ENCODE measurements at places on chromosomes 5 and 9. TPM values are rescaled to one million over a fixed set of nuclear protein-coding genes. Genes with fewer than 3 reads are reported as not detected.

DNA sequence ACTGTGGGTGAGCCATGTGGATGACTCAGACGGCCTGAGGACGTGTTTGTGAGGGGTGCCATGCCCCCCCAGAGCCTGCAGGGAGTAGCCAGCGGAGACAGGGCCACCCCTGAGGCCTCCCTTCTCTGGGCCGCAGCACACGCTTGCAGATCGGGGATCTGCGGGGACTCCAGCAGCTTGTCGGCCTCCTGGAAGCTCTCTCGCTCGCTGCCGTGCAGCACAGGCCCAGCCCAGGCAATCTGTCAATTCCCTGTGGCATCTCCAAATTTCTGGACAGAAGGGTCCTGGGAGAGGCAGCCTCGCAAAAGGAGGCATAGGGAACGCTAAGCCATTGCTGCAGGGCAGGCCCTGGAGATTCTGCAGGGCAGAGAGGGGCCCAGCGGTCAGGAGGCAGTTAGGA lies 21.2 kb downstream of the FLT4 start:
- no peaks in the 10 kb centered on the region for H3K4me1 ChIP-seq
- no peaks in the 10 kb centered on the region for H3K27me3 ChIP-seq
- DNase-seq = no peak
- H3K36me3 ChIP-seq = no peaks in the 10 kb centered on the region
- no peak overlapping the region for H3K27ac ChIP-seq
- H3K4me3 ChIP-seq = no peak overlapping the region

DNA sequence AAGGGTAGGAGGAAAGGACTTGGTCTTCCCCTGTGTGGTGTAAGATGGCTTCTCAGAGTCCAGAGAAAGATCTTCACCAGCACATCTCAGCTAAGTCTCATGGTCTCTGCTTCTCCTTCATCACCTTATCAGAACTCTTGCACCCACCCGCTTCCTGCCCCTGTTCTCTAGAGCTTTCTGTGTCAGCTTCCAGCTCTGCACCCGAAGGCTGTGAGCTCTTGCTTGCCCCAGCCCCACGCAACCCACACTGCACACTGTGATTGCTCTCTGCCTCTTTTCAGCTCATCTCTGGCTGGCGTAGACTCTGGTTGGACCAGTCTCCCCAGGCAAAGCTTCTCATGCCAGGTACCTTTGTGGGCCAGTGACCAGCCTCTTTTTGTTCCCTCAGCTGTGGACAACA lies 93.2 kb upstream of the RAPGEF1 start:
- H3K27ac ChIP-seq = no peak overlapping the region
- no peaks in the 10 kb centered on the region for H3K4me1 ChIP-seq
- H3K4me3 ChIP-seq = no peak overlapping the region
- DNase-seq = no peak
- H3K27me3 ChIP-seq = no peaks in the 10 kb centered on the region

DNA sequence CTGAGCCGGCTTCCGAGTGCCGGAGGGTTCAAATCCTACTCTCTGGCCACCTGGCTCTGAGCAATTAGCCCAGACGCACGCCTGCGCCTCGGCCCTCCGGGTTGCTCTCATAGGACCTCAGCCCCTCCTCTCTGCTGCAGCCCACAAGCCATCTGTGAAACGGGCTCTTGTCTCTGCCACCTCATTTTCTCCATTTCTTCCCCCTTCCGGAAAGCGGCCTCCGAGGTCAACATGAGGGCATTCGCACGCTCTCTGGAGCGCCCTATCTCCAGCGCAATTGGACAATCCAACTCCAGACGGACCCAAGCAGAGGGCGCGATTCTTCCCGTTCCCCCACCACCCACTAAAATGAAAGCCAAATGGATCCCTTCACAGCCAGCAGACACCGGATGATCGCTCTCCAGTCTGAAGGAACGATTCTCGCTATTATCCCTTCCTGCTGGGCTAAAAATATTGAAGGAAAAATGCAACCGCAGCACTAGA lies 41.5 kb downstream of the VAV2 start:
- no peak for DNase-seq
- H3K4me3 ChIP-seq = no peak overlapping the region

DNA sequence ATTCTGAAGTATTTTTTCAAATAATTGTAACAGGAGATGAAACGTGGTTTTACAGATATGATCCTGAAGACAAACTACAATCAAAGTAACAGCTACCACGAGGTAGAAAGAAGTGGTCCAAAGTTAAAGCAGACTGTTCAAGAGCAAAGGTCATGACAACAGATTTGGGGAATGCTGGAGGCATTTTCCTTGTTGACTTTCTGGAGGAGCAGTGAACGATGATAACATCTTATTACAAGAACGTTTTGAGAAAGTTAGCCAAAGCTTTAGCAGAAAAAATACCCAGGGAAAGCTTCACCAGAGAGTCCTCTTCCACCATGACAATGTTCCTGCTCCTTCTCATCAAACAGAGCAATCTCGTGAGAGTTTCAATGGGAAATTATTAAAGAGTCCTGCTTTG lies 145.4 kb upstream of the NREP start:
- no peak overlapping the region for H3K4me3 ChIP-seq
- no peak for DNase-seq
- no peaks in the 10 kb centered on the region for H3K36me3 ChIP-seq
- H3K4me1 ChIP-seq = no peaks in the 10 kb centered on the region

DNA sequence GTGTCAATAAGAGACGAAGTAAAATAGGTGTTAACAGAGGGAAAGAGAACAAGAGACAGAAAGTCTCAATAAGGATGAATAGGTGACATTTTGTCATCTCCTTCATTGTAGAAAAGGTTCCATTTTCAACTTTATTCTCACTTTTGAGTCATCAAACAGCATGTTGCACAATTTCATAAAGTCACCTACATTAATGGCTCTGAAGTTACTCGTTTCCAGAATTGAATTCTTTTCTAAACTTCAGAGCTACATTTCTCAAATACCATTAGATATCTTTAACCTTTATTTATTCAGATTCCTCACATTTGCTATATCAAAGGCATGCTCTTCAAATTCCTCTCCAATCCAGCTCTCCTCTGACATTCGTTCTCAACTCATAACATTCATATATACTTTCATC lies 13.1 kb downstream of the ADAMTS6 start:
- no peaks in the 10 kb centered on the region for H3K4me1 ChIP-seq
- DNase-seq = no peak
- no peak overlapping the region for H3K4me3 ChIP-seq
- H3K27me3 ChIP-seq = no peaks in the 10 kb centered on the region
- H3K27ac ChIP-seq = no peak overlapping the region
- no peaks in the 10 kb centered on the region for H3K36me3 ChIP-seq

DNA sequence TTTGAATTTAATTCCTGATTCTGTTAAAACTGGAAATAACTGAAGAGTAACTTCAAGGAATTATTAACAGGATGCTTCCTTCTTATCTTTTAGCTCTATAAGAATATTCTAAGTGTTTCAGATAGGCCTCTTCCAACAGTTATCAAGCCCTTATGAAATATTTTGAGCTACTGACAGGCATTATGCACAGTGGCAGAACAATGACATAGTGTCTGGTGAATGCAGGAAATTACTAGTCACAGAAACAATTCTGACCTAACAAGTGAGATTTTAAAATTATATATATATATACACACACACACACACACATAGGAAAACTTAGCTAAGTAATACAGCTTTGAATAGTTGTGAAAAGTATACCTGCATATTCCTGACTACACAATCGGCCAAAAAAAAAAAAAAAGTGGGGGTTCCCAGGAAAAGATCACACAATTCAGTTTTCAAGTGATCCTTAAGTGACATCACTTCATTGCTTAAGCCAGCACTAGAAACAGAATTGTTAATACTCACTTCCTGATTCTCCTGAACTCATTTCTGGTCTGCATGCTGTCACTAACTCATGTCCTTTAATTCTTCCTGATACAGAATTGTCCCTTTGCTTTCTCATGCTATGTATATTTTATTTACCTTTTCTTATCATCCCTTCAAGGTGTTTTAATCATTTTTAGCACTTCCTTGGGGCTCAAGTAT lies 77.3 kb downstream of the SLC25A46 start:
- no peaks in the 10 kb centered on the region for H3K36me3 ChIP-seq
- no peak for DNase-seq
- H3K27ac ChIP-seq = no peak overlapping the region
- H3K4me1 ChIP-seq = no peaks in the 10 kb centered on the region
- no peaks in the 10 kb centered on the region for H3K27me3 ChIP-seq

DNA sequence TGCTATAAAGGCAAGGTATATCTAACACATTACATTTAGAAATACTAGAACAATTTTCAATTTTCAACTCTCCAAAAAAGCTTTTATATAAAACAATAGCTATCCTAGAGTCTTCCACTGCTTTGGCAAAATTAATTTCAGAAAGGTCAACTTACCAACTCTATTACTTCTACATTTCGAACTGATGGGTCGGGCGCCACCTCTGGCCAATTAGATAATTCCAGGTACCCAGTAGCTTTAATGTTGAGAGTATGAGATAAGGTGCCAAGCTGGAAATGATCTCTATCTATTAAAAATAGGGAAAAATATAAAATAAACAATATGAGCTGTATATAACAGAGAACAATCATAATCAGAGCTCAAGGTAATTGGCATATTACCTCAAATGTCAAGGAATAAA lies 166.6 kb downstream of the AP3B1 start:
- H3K36me3 ChIP-seq = no peaks in the 10 kb centered on the region
- H3K27ac ChIP-seq = no peak overlapping the region
- H3K4me3 ChIP-seq = no peak overlapping the region
- H3K27me3 ChIP-seq = no peaks in the 10 kb centered on the region
- no peak for DNase-seq
- no peaks in the 10 kb centered on the region for H3K4me1 ChIP-seq

Gene BBLN
- polyA plus RNA-seq = 42.1 TPM

All from liver (tissue), 10 donors.